ENCODE measurements at places on chromosomes 4 and X.

DNA sequence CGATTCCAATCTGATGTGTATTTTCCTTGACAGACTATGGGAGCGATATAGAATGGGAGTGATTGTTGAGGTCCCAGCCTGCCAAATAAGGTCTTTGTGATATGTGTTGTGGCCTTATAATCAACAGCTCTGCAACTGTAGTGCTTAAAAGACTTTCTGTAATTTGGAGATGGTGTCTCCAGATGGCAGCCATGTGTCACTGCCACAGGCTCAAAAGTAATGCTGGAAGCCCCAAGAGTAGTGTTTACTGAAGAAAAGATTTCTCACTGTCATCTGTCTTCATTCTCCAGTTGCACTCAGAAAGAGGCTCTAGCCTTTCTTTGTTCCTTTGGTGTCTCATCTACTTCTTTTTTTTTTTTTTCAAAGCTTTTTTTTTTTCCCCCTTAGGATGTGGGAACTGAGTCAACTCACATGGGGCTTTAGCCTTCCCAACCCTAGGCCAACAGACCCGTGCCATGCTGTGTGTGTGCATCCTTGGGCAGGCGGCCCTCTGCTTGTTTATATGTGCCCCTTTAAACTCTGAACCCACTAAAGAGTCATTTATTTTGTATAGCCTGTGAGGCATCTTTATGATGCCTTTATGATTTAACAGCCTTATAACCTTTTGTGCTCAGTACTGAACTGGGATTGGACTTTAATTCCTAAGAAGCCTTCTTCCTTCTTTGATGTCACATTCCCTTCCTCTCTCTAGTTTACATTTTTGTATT is 15.6 kb downstream of the SRPX2 start:
- DNase-seq = no peak

DNA sequence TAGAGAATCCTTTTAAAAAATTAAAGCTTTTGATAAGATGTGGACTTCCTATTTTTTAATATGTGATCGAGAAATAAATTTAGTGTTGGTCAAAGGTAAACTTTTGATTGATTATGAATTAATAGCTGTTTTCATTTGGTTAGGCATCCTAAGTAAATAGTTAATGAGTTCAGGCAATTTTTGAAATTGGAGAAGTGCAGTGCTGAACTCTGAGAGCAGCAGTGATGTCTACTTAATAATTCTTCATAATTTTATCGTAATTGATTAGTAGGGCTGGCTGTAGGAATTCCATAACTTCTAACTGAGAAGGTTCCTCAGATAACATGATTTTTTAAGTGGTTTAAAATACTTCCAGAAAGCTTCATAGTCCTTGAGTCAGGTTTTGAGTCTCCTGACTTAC is 1.5 kb downstream of the MND1 start:
- no peak for DNase-seq

DNA sequence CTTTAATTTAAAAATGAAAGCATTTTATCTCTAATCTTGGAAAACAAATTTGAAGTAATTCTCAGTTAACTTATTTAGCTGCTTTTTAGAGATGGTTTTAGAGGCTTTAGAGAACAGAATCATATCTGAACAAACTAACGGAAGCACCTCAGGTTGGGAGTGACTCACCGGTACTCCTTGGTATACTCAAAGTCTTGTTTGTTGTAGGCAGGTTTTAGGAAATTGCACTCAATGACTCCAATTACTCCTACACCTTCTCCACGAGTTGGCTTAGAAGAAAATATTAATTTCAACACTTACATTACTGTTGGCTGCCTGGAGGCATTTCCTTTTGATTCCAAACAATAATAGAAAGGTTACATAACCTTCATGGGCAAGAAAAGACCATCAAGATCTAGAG is 23.6 kb downstream of the MORC4 start:
- no peak for DNase-seq

DNA sequence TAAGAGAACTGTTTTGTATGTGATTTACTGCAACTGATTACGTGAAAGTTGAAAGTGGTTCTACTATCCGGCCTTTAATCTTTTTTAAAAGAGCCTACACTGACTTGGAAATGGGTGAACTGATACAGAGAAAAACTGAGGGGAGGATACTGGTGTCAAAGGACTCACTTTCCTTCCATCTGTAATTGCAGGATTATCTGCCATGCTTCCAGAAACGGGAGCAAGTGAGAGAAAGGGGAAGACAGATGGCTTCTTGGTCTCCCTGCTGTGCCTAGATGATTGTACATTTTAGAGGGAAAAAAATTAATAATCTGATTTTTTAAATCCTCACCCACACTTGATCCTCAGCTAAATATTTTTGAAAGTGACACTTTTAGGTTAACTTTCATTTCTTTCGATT is 88.3 kb upstream of the GRID2 start:
- no peak for DNase-seq

- DNase-seq = no peak
These were observed 47.5 kb downstream of the PKD2 start for GRCh38 chr4:88054901-88055300.

GRCh38 chr4:46254788-46255187 is 130.9 kb upstream of the GABRG1 start:
- DNase-seq = no peak

DNA sequence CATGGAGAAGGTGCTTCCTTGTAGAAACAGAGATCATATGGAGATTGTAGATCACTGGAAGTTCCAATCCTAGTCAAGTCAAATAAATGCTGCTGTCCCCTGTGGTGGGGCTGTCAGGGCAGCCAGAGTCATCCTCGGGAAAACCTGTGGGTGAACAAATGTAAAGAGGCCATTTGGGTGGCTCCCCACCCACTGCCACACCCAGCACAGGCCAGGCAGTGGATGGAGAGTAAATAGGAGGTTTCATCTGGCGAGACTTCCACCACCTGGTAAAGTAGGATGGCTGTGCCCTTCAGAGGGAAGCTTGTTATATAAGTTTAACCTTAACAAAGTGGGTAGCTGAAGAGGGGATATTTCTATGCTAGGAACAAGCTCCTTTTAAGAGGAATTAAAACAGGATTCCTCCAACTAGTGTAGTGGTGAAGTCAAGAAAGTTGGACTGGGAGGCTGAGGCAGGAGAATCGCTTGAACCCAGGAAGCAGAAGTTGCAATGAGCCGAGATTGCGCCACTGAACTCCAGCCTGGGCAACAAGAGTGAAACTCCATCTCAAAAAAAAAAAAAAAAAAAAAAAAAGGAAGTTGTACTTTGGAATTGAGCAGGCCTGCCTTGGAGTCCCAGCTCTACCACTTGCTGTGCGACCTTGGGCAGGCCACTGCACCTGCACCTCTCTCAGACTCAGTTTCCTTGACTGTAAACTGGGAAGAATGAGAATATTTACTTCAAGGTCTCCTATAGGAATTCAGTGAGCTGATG is 273.7 kb downstream of the PTTG2 start:
- peak; percentile 29 for DNase-seq

DNA sequence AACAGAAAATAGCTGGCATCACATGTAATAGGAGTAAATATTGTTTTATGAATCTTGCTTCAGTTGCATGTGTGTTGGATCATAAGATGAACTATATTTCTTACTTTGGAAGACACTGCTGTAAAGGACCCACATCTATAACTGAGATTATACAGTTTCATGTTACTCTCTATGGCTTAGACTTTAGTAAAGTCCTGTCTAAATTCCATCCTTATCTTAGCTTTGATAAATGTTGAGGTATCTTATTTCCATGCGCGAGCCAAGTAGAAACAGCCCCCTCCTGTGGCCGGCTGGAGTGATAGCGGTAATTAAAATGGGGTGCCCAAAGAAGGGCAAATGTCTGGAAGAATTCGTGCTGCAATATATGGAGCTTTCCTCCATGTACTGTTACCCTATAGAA is 43.0 kb downstream of the CCDC158 start:
- DNase-seq = no peak

GRCh38 chr4:96186593-96186992 is 346.7 kb downstream of the PDHA2 start:
- no peak for DNase-seq

DNA sequence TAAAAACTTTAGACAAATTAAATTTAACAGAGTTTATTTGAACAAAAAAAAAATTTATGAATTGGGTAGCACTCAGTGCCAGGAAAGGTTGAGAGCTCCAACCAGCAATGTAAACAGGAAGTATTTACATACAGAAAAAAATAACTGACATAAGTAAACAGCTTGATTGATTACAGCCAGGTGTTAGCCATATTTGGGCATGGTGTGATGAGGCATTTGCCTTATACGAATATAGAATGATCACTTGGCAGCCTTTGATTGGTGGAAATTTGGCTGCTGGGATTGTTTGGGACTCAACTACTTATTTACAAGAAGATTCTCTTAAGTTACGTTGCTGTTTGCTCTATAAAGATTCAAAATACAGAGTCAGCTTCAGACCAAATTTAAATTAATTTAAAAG is 172.0 kb downstream of the ADAM29 start:
- no peak for DNase-seq

GRCh38 chr4:16573739-16574138 is 324.7 kb downstream of the LDB2 start:
- no peak for DNase-seq

GRCh38 chrX:137550665-137551261 is 15.2 kb upstream of the ZIC3 start:
- no peak for DNase-seq

DNA sequence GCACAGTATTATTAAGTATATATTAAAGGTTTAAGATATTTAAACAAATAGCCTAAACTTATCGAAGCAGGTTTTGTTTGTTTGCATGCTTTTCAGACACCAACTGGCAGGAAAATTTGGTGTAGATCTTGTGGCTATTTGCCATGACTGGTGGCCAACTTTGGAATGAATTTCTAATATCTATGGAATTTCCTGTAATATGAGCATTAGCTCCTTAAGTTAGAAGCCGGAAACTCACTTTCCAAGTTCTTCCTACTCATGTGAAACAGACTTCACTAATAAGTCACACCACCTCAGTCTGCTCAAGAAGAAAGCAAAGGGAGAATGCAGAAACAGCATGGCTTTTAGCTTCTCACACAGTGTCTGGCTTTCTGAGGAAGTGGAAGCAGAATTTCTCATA is 563.9 kb downstream of the GRXCR1 start:
- no peak for DNase-seq

GRCh38 chrX:138858438-138858837 is 146.9 kb upstream of the FGF13 start:
- DNase-seq = no peak

- no peak for DNase-seq
These were observed 145.7 kb downstream of the RELL1 start for GRCh38 chr4:37540486-37540885.

DNA sequence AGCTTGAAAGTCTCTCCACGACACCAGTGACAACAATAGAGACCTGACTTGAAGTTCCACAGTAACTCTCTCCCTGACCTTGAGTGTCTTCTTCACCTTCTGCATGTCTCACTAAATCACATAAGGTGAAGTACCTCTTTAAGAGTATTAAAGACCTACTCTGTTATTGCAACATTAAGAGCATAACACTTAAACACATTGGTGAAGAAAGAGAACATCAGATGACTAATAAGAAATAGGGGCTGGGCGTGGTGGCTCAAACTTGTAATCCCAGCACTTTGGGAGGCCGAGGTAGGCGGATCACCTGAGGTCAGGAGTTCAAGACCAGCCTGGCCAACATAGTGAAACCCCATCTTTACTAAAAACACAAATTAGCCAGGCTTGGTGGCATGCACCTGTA is 33.9 kb upstream of the MAPK10 start:
- DNase-seq = no peak

DNA sequence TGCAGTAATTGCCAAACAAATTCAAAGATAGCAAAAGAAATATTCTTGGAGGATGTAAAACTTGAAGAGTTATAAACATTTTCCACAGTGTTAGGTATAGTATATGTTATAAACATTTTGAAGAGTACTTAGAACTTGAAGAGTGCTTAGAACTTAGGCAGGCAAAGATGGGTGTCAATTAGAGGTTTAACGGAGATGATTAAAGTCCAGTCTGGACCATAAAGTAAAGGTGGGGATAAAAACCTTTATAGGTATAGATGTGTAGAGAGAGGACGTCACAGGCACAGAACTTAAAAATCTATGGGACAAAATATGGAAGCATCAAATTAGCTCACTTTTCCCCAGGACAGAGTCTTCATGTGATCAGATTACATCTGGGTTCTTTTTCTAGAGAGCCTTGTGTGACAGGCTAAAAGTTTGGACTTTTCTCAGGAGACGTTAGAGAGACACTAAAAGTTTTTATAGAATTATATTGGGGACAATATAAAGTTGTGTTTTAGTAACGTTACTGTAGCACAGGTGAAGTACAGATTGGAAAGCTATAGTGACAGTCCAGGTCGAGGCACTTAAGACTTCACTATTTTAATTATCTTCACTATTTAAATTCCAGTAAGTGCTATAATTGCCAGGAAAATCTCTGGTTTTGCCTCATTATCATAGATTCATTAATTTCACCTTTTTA is 13.3 kb upstream of the MAD2L1 start:
- DNase-seq = no peak

GRCh38 chrX:41096339-41096955 is 11.2 kb downstream of the USP9X start:
- no peak for DNase-seq

DNA sequence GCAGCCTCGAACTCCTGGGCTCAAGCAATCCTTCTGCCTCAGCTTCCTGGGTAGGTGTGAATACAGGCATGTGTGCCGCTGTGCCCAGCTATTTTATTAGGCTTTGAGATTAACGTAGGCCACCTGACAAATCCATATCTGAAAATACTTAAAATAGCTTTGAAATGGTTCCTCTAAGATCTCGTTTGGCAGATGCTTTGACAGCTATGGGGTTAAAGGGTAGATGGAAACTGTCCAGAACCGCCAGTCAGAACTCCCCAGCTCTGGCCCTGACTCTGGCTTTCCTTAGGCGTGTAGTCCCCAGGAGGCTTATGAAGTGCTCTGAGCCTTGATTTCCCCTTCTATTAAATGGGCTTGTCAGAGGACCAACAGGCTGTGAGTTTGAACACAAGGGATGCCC is 32.8 kb upstream of the STIM2 start:
- DNase-seq = no peak

- no peak for DNase-seq
These were observed at the start of gene CWH43 for GRCh38 chr4:48985976-48986653. TSS of gene CWH43 (plus strand) at chr4:48986275. CDS start at chr4:48986430, 155 bp downstream.

GRCh38 chrX:112832481-112833095 is 8.0 kb downstream of the AMOT start:
- no peak for DNase-seq

DNA sequence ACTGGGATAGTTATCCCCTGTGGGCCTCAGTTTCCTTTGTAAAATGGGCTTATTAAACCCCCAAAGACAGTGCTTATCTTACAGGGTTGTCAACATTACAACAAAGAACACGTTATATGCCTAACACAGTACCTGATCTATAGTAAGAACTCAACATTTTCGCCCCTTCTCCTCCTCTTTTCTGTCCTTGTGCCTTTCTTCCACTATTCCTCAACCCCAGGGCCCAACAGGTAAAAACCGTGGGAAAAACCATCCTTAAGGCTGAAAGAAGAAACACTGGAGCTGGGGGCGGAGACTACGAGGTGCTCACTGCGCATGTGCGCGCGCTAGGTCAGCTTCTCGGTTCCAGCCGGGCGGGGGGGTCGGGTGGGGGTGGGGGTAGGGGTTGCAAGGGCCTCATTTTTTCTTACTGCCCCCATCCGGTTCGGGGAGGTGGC is 426 bp upstream of the XIAP start:
- no peak for DNase-seq

Measured in psoas muscle (tissue), 8 donors.